ENCODE measurements at places on chromosomes 11 and 22.

GRCh38 chr11:111461460-111462235 lies 50.5 kb downstream of the BTG4 start:
- no peak for DNase-seq

GRCh38 chr11:87560352-87560751 lies 522.6 kb downstream of the TMEM135 start:
- DNase-seq: peak; percentile 0

DNA sequence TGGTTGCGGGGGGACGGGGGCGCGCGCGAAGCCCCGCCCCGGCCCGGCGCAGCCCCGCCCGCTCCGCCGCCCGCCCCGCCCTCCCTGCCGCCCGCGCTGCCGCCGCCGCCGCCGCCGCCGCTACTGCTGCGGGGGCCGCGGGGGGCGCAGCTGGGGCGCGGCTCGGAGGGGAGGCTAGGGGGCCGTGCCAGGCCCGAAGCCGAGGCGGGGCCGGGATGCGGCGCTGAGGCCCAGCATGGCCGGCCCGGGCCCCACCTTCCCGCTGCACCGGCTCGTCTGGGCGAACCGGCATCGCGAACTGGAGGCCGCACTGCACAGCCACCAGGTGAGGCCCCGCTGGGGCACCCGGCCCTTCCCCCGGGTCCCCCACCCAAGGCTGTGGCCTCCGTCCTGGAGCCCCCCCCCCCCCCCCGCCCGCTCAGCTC lies at the start of gene ANKRD13D:
ANKRD13D (plus strand) TSS at position 78 of the 425 bp plus-strand sequence; CDS start at position 236, 158 bp downstream.
- DNase-seq: no peak

- no peak for DNase-seq
Observed at GRCh38 chr11:9153651-9154050, 62.3 kb upstream of the SCUBE2 start.

DNA sequence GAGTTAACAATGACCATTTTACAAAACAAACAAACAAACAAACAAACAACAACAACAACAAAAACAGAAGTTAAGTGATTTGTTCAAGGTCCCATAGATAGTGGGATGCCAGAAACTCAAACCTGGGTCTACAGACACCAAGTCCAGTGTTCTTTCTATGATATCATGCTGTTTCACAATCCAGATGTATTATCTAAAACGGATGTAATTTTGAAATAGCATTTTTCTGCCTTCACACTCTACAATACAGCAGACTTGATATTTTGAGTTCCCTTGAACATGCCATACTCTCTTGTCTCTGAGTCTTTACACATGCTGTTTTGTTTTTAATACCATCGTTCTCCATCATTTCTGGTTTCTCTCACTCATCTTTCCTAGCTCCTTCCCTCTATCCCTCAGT lies 104.5 kb downstream of the RELT start:
- no peak for DNase-seq

DNA sequence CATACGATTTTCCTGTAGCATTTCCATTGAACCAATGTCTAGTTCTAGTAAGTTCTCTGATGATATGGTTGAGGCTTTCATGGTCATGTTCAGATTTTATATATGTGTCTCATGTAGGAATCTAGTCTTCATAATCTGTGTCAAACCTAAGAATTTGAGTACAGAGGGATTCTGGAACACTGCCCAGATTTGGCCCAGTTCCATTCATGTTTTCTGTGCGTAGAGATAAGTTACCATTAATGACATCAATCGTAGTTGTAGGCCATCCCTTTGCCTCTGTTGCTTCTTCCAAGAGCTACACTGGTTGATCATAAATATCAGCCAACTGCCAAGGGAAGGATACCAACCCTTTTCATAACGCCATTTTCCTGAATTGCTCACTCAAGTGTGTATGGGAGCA lies 23.3 kb downstream of the ST3GAL4 start:
- DNase-seq: no peak

DNA sequence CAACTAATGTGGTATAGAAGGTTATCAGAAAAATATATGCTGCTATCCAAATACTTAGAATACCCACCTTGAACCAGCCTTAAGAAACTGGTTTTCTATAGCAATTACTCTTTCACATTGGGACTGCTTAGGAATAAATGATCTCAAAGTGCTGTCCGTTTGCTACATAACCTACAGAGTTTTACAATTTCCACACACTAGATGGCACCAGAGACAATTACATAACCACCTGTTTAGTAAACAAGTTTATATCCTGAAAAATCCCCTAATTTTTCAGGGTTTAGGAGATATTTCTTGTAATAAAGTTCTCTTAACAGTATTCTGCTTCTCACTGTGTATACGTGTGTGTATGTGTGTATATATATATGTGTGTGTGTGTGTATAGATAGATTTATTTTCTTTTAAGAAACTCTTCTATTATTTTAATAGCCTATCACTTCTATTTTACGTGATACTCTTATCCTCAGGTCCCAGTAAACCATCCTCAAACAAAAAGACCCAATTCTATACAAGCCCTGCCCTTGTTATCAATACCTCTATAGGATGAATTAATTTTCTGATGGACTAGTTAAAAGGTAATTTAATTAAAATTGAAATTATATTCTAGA lies 6.7 kb upstream of the OR5I1 start:
- peak; percentile 45 for DNase-seq

- DNase-seq: peak; percentile 72
Observed at GRCh38 chr22:49838771-49839717, 11.4 kb upstream of the BRD1 start.

- no peak for DNase-seq
Observed at GRCh38 chr11:74325649-74326645, 14.5 kb upstream of the P4HA3 start.

GRCh38 chr11:102272047-102272824 lies 45.0 kb upstream of the BIRC3 start:
- DNase-seq: no peak

DNA sequence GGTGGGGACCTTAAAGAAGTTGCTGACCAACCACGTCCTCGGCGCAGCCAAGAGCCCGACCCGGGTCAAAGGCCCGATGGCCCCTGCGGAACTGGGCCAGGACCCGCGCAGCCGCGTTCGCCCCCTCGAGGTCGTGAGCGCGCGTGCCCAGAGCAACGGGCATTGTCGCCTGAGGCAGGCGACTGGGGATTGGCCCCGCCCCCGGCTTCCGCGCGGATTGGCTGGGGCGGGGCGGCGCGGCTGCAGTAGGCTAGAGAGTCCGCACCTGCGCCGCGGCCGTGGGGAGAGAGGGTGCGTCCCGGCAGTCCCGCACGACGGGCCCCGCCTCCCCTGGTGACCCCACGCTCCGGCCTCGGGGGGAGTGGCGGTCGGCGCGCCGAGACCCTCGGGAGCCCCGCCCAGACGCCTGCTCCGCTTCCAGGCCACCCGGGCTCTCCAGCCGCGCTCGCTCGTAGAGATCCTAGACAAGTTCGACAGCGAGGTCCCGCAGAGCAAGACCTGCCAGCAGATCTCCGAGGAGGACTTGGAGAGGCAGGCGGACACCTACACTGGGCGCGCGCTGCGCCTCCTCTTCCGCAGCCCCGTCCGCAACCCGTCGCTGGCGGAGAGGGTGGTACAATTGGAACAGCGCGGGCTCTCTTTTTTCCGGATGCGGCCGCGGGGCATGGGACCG lies 8.3 kb upstream of the PPIL2 start:
- DNase-seq: peak; percentile 85
